ENCODE measurements at places on chromosomes 4 and X.

DNA sequence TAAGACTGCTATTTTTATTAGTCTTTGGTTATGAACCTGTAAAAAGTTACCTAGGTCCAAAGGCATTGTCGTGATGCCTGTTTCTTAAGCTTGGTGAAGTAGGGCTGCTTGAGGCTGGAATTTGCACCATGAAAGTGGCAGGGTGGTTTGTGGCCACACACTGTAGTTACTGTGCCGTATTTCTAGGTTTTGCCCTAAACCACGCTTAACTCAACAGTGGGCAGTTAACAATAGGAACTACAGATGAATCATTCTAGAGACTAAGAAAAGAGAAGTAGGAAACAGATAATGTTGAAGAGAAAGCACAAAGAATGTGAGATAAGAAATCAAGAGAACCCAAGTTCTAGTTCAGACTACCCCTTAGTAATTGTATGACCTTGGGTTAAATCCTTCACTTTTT lies 11.5 kb downstream of the ETNPPL start:
- DNase-seq: no peak

DNA sequence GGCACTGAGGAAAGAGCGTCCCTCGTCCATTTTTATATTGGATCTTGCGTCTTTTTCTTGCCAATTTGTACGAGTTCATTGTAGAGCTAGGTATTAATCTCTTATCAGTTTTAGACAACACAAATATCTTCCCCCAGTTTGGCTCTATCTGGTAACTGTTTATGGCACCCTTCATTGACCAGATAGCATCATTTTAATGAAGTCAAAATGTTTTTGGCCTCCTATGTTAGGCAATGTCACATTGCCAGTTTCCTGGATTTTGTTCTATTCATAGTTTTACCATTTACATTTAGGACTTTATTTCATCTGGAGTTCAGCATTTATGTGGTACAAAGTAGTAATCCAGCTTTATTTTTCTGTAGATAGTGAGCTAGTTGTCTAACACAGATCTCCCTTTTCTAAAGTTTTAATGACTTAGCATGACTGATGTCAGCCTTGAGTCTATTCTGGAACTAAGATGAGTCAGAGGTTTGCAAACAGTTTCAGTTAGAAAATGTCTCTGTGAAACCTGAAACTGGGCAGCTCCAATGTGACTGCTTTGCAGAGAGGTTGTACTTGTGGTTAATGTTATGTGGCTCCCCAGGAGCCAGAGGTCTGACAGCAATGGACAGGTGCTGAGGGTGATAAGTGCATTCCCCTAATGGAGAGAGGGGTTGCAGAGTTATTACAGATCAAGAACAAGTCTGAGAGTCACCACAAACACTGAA lies 5.3 kb upstream of the STBD1 start:
- DNase-seq: no peak

DNA sequence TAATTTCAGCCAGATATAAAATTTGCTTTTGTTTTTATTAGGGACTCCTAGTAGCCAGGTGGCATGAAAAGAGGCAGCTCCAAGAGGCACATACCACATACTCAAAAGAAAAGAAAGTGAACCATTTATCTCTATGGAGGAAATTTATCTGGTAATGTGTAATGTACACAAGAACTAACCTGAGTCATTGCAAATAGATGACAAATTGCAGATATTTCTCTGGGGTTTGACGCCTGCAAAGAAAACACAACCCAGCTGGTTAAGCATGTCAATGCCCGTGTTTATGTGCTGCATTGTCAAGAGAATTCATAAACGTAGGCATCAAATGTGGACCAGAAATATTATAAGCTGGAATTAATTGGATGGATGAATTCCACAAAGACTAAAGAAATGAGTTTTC lies 46.9 kb upstream of the PHKA2 start:
- no peak for DNase-seq

DNA sequence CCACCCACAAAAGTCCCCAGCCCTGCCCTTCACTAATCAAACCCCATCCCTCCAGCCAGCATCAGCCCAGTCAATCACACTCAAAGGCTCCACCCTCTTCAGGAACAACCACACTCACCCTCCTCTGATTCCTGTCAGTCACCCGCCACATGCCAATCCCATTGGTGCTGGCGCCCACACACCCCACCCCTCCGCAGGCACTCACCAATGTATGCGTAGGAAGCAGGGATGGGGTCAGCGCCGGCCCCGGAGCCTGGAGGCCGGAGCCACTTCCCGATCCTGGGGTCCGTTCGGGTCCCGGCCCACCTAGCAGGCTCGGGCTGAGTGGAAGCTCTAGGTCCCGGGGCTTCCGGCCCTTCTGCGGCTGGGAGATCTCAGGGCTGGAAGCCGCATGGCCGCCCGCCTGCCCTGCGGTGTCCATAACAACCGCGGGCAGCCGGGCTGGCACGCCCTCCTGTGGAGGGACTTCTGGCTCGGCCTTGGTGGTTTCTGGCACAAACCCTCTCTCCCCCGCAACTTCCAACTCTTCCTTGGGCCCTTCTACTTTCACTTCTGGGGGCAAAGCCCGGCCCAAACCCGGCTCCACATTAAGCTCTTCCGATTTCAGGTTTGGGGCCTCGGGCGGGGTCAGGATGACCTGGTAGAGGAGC lies 7.9 kb upstream of the CFP start:
- peak; percentile 35 for DNase-seq

DNA sequence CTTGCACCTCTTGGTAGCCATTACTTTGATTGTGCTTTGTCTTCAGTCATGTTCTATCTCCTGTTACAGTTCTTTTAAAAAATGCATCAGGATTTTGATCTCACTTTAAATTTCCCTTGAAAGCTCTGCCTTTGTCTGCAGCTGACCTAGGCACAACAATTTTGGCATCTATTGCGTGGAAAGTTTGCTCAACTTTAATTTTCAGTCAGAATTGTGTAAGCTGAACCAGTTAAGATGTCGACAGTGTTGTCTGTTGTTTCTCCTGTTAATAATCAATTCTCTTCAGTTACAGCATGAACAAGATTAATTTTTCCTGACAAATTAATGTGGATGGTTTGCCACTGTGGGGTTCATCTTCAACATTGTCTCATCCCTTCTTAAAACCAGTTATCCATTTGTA lies 34.9 kb downstream of the TIGD2 start:
- DNase-seq: no peak

DNA sequence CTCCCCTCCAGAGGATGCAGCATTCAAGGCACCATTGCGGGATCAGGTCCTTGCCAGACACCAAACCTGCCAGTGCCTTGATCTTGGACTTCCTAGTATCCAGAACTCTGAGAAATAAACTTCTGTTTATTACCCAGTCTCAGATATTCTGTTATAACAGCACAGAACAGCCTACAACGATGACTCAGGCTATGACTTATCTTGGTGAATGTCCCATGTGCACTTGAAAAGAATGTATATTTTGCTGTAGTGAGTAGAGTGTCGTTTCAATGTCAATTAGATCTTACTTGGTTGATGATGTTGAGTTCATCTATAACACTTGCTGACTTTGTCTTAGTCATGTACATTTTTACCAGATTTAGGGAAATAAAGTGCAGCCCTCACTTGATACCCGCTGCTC lies 34.5 kb upstream of the PGRMC1 start:
- DNase-seq: no peak

- DNase-seq: no peak
Measured at GRCh38 chr4:43560047-43560446, 667.5 kb downstream of the GRXCR1 start.

- no peak for DNase-seq
Measured at GRCh38 chr4:55326629-55327028, 19.4 kb upstream of the SRD5A3 start.

- DNase-seq: no peak
Measured at GRCh38 chrX:123728016-123728415, 4.8 kb downstream of the THOC2 start.

DNA sequence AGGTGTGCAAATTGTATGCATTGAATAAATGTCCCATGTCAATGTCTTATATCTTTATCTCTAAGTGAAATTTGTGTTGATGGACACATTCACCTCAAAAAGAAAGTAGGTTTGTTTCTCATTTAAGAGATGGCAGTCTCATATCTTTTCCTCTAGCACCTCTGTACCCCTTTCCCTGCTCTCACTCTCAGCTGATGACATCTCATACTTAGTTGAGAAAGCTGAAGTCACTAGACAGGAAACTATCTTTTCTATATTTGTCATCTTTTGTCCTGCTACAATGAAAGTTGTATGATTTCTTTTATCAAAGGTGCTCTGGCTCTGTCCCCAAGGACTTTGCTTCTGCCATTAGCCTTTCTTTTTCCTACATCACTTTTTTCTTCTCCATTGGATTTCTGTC lies 84.0 kb upstream of the GRPR start:
- no peak for DNase-seq

- no peak for DNase-seq
Measured at GRCh38 chr4:183808097-183808456, 97.0 kb upstream of the STOX2 start.

DNA sequence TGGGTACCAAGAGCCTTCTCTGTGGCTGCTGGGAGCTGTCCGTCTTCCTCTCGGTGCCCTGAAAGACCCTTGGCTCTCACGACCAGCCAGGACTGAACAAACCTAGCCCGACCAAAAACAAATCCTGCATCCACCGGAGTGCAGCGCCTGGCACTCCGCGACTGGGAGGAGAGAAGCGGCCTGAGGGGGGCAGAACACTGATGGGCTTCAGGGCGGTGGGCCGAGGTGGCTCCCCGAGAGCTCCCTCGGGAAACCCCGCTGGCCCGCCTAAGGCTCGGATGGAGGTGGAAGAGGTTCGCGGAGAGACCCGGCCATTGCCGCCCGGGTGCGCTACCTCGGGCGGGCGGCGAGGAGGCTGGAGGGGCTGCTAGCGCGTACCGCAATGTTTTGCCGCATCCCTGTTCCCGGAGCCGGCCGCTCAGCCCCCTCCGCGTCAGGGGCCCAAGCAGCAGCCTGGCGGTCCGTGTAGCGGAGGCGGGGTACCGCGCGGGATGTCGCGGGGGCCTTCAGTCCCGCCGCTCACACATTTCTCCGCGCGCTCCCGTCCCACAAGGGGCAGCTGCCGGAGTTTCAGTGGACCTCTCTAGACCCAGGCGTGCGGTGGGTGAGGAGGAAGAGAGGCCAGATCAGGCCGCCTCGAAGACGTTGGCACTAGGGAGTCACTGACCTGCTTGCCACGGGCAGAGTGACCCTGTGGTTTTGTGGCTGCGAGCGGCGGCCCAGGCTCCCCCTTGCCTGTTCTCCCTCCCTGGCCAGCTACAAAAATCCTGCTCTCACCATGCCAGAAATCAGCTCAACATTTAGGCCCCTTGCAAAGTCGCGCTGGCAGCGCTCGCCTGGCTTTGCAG lies 2.2 kb downstream of the SLITRK4 start:
- no peak for DNase-seq

All from CD4-positive, alpha-beta T cell treated with Interleukin-2 at 100 ng/mL for 4 hours (primary cell).